Activated T-helper 1 cell treated with anti-CD3 and anti-CD28 coated beads, Interleukin-2, amount 50 U/mL, for 16 hours (primary cell): ENCODE measurements at places on chromosomes 2 and 18.

- DNase-seq = no peak
Measured at GRCh38 chr2:18824915-18825314, 235.5 kb upstream of the NT5C1B start.

- no peak for DNase-seq
Measured at GRCh38 chr2:203710226-203710625, 3.8 kb downstream of the CD28 start.

DNA sequence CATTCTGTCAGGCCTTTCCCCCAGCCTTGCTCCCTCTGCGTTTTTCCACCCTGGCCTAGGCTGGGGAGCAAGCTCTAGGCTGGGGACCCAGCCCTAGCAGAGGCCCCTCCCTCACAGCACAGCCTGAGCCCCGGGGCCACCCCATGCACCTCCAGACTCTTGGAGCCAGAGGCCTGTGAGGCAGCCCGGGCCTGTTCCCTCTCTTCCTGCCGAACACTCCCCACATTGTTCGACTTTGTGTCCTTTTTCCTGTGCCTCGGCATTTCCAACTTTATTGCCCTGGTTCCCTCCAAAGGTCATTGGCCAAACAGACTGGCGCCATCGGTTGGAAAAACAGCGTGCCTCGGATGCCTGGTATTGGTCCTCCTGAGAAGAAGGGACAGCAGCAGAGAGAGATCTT is 79.7 kb downstream of the HS1BP3 start:
- DNase-seq = no peak

- DNase-seq = no peak
Measured at GRCh38 chr18:3466045-3466444, 16.1 kb downstream of the TGIF1 start.

DNA sequence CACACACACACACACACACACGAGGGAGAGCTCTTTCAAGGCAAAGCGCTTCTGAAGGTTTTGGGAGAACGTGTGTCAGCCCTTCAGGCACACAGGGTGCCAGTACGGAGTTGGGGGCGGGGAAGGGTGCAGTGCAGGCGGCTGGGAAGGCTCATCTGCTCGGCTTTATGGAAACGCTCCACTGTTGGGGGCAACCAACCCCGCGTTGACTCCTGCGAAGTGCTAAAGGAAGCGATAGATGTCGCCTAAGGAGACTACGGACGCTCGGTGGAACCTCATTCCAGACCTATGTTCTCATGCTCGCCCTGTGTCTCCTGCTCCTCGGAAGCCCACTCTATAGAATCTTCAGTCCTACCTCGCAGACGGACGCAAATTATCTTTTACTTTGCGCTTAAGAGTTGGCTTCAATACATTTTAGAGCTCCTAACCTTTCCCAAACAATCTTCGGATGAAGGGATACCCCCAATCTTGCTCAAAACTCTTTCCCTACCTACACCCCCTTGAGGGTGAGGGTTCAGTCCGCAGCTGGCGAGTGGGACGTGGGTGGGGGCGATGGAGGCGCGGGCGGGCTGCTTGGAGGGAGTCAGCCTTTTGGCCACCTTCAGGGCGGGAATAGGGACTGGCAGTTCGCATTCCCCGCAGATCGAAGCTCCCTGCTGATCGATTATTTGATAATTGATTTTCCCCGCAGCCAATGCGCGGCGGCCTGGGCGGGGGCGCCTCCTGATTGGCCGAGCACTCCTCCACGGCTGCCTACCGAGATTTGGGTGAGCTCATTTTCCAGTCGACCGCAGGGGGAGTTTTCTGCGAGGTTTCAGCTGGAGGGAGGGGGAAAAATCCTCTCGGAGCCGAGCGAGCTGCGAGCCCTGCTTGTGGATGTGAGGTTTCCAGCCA is 1.9 kb upstream of the MEIS1 start:
- no peak for DNase-seq

GRCh38 chr2:215790523-215791421 is 222.6 kb downstream of the MREG start:
- no peak for DNase-seq

- no peak for DNase-seq
Measured at GRCh38 chr2:102773149-102773705, 11.4 kb downstream of the TMEM182 start.

DNA sequence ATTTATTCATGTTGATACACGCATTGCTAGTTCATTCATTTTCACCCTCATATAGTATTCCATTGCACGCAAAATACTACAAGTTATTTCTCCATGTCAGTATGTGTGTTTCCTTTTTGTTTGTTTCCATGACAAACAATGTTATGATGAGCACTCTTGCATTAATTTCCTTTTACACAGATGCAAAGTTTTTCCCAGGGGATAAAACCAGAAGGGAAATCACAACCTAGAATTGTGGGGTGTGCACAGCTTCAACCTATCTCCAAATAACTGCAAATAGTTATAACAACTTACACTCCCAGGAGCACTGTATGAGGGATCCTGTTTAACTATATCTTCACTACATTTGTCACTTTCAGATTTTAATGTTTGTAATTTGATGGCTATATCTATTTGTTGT is 87.1 kb downstream of the ANKRD44 start:
- no peak for DNase-seq

- no peak for DNase-seq
Measured at GRCh38 chr2:109384308-109385271, 229.2 kb downstream of the SEPTIN10 start.

DNA sequence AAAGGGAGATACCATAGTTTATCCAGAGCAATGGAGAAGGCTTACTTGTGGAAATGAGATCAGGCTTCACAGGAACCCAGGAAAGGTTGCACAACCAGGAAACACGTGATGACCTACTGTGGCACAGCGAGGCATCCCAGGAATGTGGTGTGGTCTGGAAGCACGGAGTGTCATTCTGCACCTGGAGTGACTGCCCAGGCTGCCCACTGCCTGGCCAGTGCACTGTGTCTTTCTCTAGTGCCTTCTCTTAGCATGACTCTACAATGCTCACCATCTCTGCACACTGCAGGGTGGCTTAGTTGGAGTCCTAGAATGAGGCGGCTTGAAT is 48.9 kb downstream of the CHST9 start:
- no peak for DNase-seq

DNA sequence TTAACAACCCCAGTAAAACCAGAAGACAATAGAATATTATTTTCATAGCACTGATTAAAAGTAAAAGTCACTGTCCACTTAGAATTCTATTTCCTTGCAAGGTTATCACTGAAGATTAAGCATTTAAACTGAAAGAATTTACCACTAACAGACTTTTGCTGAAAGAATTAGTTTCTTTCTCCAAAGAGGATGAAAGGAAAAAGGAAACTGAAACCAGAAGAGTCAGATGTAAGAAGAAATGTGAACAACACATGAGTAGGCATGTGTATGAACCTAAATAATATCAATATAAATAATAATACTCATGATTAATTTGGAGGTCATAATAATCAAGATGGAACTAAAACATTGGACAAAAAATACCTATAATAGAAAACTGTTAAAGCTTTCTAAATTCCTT is 82.4 kb upstream of the KLHL29 start:
- DNase-seq = no peak

DNA sequence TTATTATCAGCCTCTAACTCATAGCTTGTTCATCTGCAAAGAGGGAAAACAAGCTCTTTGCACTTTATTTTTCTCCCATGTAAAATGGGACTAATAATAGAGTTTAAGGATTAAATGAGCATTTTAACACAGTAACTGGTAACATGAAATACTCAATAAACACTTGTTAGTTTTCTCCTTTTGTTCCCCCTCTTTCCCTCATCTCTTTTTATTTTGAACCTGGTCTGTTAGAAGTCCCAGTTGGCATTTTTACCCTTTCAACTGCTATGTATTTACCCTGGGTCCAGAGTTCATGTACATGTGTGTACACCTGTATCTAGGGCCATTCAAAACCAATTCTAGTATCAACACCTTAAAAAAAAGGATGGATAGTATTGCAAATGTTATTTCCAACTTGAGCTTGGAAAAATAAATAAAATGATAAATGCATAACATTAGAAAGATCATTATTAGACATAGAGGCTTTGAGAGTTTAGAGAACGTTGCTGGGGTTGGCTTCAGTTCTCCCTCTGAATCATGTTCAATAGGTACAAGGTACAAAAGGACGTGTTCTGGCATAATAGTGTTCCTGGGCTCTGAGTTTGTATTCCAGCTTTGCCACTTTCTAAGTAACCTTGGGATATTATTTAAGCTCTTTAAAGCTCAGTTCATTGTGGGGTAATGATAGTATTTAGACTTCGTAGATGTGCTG is 5.2 kb upstream of the VPS54 start:
- no peak for DNase-seq

GRCh38 chr2:175605640-175606009 is 396.4 kb downstream of the LNPK start:
- no peak for DNase-seq

DNA sequence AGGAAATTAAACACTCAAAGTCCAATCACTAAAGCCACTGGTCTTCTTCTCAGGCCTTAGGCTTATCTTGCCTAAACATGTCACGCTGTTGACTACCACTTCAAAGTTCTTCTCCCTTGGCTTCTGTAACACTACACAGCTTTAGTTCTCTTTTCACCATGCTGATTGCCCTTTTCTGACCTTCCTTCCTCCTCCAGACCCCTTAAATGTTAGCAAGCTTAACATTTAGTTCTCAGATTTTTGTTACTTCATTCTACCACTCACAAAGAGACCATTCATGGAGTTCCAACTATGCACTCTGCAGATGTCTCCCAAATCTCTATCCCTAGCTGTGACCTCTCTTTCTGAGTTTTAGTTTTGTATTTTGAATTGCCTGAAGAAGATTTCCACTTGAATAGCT is 64.4 kb downstream of the TTC21B start:
- no peak for DNase-seq

DNA sequence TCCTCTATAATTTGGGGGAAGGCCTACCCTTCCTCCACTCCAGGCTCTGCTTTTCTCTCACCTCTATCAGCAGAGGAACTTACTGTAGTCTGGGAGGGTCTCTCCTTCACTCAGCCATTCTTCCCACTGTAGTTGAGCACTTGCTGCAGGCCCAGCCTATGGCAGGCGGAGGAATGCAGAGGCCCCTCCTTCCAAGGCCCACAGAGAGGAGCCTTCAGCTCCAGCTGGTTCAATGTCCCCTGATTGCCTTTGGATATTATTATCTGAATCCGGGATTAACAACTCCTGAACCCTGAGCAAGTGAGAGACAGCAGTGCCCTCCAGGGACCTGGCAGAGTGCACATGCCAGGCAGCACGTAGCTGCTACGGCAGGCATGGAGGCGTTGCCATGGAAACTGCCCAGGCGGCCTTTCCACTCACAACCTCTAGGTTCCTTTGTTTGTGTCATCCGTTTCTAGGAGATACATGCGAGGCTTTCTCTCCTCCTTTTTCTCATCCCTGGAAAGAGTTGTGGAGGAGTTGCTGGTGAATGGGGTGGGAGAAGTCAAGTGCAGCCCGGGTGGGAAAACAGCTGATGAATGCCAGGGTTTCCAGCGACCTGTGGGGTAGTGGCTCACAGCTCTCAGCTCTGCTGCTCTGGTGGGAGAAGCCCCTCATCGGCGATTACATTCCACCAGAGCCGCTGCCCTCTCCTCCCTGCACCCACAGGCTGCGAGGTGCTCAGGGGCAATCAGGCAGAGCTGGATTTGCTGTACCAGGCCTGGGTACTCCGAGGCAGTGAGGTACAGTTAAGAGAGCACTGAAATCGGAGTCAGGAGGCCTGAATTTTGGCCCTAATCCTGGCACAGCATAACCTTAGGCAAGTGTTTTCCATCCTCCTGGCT is 55.3 kb upstream of the HK2 start:
- DNase-seq = no peak

- no peak for DNase-seq
Measured at GRCh38 chr2:68889021-68889420, 17.8 kb upstream of the BMP10 start.

DNA sequence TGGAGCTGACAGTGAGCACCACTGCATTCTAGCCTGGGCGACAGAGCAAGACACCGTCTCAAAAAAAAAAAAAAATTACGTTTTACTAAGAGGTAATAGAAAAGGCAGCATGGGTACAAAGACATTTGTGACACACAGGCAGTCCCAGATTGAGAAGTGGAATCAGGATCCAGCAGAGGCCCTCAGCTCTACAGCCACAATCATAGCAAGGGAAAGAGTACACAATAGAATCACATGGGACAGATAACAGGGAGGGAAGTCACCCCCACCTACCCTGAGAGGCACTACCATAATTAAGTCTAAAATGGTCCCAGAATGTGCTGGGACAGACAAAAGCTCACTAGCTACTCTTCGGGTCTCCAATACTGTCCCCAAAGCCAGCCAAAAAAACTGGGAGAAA is 12.5 kb downstream of the SRBD1 start:
- DNase-seq = no peak

DNA sequence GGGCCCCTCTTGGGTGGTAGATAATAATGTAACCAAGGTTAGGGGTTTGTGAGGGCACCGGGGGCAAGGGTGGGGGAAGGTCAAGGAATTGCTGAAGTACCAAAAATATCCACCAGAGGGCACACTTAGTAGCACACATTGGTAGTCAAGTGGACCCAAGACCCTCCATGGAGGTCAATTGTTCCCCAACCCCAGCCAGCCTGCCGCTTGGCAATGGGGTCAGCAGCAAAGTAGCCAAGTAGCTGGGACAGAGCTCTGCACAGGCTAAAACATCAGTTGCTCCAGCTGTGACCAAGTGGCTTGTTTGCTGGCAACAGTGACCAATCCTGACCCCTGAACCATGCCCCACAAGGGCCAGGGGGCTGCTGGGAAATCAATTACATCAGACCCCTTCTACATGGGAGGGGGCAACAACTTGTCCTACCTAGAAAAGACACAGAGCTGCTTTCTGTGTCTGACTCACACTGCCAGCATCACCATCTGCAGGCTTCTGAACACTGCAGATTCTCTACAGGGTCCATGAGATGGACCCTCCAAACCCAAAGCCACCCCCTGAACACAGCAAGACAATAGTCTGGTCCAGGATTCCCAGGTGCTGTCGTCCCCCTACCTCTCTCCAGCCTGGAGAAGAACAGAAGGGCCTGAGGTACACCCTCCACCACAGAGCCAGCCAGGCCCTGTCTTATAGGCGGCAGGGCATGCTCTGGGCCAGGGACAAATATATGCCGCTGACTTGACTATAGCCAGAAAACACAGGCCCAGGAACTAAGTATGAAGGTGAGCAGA is 76.0 kb downstream of the EMX1 start:
- DNase-seq = peak; percentile 18

GRCh38 chr18:26342646-26343045 is 116.4 kb downstream of the TAF4B start:
- DNase-seq = no peak

GRCh38 chr2:98748292-98749065 is 17.5 kb upstream of the MGAT4A start:
- no peak for DNase-seq

DNA sequence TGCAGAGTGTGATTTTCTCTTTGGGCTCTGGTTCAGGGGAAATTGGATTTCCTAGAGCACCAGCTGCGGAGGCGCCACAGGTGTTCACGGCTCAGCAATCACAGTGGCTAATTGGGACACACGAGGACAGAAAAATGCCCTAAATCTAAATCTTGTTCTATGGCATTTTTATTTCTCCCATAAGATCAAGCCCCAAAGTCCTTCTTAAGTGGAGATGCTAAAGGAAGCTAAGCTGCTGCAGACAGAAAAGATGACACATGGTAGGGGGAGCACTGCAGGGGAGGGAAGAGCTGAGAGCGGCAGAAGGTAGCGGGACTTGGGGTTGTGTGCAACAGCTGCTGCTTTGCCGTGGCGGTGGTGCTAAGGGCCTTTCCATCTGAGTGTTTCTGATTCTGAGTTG is 280.6 kb downstream of the MYT1L start:
- DNase-seq = no peak

- DNase-seq = no peak
Measured at GRCh38 chr18:50182511-50182910, 12.4 kb downstream of the MYO5B start.

GRCh38 chr2:164915566-164915965 is 39.8 kb downstream of the SLC38A11 start:
- no peak for DNase-seq

- DNase-seq = no peak
Measured at GRCh38 chr2:98072442-98072841, 14.5 kb upstream of the VWA3B start.
